ENCODE measurements at places on chromosomes 5 and 9. TPM values are rescaled to one million over a fixed set of nuclear protein-coding genes. Genes with fewer than 3 reads are reported as not detected.

Gene TICAM2
- total RNA-seq, result 1.6 TPM

Gene GLRA1
- not detected for total RNA-seq

Gene OGN
- total RNA-seq, result 0.08 TPM

Gene LECT2
- not detected for total RNA-seq

Gene PCDH12
- not detected for total RNA-seq

Gene TEK
- not detected for total RNA-seq

Gene MARCHF3
- total RNA-seq, result 3.0 TPM

Gene SPINK6
- not detected for total RNA-seq

Gene GRIN3A
- total RNA-seq, result 0.03 TPM

Gene PKN3
- 19.9 TPM for total RNA-seq

Gene SARDH
- total RNA-seq, result 0.13 TPM

Gene ADAMTSL1
- total RNA-seq, result not detected

Gene ARHGEF37
- total RNA-seq, result 3.2 TPM

Gene MEIKIN
- not detected for total RNA-seq

Gene LHX3
- total RNA-seq, result 0.13 TPM

Gene REEP2
- total RNA-seq, result 6.5 TPM

Gene ECM2
- total RNA-seq, result not detected

Gene PLPP7
- total RNA-seq, result 3.3 TPM

Gene COL23A1
- total RNA-seq, result 0.05 TPM

Gene SPATA31A3
- not detected for total RNA-seq

Gene AQP7
- 0.26 TPM for total RNA-seq

Gene PTGDS
- total RNA-seq, result 13.7 TPM

Gene GARIN3
- not detected for total RNA-seq

Gene UNC5A
- total RNA-seq, result 0.13 TPM

Gene DAB2
- 1.7 TPM for total RNA-seq

Gene SERF1A
- 5.1 TPM for total RNA-seq

Gene KIF3A
- 17.1 TPM for total RNA-seq

Gene IFNA2
- total RNA-seq, result not detected

Gene ACTBL2
- not detected for total RNA-seq

Gene ARRDC3
- 33.0 TPM for total RNA-seq

Gene NUTM2G
- not detected for total RNA-seq

Gene SHISAL2B
- not detected for total RNA-seq

Gene CTXN3
- not detected for total RNA-seq

Gene PTGS1
- 61.2 TPM for total RNA-seq

Gene FBP1
- 0.36 TPM for total RNA-seq

Gene MBLAC2
- 5.9 TPM for total RNA-seq

Gene PCDHB6
- 1.9 TPM for total RNA-seq

Gene FRMD3
- total RNA-seq, result 14.5 TPM

Gene FOXD4
- total RNA-seq, result 0.23 TPM

Gene RC3H2
- 57.6 TPM for total RNA-seq

Gene AOPEP
- 36.4 TPM for total RNA-seq

Gene GOLGA1
- total RNA-seq, result 15.5 TPM

Gene OR13C4
- not detected for total RNA-seq

Gene NXNL2
- total RNA-seq, result 1.4 TPM

Gene AFAP1L1
- 15.2 TPM for total RNA-seq

Gene SPTLC1
- 58.8 TPM for total RNA-seq

Gene SPATA31D4
- total RNA-seq, result not detected

Gene TAF11L10
- total RNA-seq, result not detected

Gene CNTLN
- total RNA-seq, result not detected

Gene CDX1
- not detected for total RNA-seq

Gene MYOT
- not detected for total RNA-seq

Gene TMC1
- total RNA-seq, result 0.36 TPM

Data from Panc1 (cell line).